T-helper 1 cell (primary cell): ENCODE measurements at places on chromosomes 3 and 15.

DNA sequence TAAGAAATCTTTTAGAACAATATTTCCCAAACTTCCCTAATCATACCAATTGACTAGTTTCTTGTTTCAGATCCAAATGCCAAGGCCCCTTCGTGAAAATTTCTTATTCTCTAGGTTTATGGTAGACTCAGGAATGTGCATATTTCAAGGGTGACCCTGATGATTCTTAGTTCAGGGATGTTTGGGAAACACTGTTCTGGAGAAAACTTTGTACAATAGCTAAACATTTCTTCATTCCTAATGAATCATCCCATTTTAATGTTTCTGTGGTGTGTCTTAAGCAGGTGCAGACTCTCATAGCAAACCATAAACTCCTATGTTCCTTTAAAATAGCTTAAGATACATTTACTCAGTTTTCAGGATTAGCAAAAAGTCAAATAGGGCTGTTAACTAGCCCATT is 314.5 kb downstream of the TIGIT start:
- DNase-seq: no peak

DNA sequence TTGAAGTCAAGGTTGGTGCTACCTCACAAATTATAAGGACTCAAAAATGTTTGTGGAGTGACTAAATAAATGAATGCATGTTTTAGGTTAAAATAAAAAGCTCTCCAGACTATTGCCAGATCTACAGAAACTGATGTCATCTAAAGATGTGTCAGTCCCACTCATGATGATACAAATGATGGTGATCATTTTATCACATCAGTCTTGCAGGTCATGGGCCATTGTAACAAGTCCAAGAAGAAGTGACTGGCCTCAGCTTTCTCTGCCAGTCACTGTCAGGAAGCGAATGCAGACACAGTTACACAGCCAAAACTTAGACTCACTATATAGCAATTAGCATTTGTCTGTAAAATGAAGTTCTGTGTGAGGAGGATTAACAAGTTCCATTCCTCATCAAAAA is 18.5 kb downstream of the ATP8B4 start:
- no peak for DNase-seq

DNA sequence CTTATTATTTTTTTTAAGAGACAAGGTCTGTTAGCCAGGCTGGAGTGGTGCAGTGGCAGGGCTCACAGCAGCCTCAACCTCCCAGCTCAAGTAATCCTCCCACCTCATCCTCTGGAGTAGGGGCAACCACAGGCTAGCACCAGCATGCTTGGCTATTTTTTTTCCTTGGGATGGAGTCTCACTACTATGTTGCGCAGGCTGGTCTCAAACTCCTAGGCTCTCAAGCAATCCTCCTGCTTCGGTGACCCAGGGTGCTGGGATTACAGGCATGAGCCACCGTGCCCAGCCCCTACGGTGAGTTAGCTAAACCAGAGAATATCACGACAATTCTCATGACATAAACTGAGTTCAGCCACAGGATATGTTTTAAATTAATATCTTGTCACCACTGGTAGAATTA is 2.0 kb downstream of the DCUN1D1 start:
- no peak for DNase-seq

- no peak for DNase-seq
Observed at GRCh38 chr3:51390246-51391074, 625 bp upstream of the RBM15B start.

DNA sequence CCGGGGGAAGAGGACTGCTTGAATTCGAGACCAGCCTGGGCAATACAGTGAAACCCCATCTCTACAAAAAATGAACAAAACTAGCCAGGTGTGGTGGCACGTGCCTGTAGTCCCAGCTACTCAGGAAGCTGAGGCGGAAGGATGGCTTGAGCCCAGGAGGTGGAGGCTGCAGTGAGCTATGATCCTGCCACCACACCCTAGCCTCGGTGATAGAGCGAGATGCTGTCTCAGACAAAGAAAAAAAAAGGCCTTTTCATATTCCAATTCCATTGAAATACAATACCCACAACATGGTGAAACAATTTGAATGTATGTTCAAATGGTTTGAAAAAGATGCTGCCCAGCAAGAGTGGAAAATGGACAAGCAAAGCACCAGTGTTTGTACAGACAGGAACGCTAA is 61.8 kb upstream of the ZNF148 start:
- no peak for DNase-seq

- no peak for DNase-seq
Observed at GRCh38 chr3:129320261-129320660, 41.6 kb downstream of the HMCES start.

DNA sequence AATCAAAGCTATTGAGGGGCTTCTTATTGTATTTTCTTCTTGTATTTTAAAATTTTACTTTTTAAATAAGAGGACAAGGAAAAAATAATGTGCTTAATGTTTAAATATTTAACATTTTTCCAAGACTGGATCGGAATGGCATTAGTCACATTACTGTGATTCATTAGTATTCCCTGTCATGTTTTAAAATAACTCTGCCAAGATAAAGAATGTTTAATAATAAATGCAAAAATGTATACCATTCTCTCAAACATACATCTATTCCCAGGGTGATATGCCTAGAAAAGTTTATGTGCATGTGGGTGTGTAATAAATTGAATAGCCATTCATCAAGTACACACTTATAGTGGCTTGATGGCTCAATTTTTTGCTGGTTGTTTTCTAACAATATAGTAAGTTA is 936.1 kb downstream of the PLOD2 start:
- DNase-seq: no peak

DNA sequence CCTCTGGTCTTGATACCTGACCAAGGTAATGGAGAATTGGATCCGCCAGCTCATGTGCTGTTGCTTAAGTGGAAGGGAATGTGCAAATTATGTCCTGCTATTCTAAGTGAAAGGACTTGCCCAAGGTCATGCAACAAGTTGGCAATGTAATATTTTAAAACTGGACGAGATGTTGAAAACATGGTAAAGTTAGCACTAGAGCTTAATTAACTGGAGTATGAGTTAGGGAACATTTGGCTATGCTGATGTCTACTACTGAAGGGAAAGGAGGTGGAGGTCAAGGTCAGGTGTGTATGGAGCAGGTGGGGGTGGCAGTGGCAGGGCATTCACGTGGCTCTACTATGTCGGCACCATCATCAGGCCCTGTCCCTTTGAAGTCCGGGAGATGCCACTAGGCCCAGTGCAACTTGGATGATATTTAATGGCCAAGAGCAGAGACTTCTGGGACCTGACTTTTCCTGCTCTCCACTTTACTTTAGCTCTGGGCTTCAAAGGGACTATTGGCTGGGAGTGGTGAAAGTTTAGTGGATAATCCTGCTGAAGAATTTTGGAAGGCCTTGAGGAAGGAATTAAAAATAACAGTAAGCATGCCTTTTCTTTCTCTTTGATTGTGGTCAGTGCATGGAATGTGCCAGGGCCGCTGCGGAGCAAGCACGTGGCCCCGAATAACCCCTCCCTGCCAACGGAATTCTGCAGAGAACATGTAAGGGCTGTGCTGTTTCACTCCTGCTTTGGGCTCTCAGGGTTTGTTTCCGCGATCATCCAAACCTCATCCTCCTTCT is 14.9 kb downstream of the SMAD3 start:
- DNase-seq: no peak
